Activated T-helper 2 cell treated with anti-CD3 and anti-CD28 coated beads, Interferon-gamma antibody, Interleukin-2, Interleukin-4, amounts not matched to agents 10 μg/mL and 5 μg/mL and 100 μg/mL, durations not matched to agents 14 hours and 24 hours and 36 hours (primary cell): ENCODE measurements at places on chromosomes 6 and 20.
A peak's percentile ranks its signal among the peaks of the same experiment; 100 is the strongest.

DNA sequence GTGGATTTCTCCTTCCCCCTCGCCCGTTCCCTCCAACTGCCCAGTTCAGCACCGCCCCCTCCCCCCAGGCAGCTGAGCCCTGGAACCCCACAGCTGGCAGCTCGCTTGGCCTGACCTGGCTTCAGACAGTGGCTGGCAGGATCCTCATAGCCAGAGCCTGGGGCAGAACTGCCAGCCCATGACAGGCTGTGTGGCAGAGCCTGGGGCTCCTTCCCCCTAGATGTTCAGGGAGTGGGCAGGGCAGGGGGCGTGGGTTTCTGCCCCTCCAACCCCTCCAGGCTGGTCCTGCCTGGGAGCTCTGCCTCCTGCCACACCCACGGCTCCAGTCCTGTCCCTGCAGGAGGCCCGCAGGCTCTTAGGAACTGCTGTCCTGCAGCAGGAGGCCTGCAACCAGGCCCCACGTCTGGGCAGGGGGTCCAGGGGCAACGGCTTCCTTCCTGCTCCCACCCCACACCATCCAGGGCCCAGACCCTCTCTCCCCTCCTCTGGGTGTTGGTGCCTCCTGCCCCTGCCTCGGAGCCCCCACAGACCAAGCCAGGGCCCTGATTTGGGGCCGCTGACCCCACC is 9.6 kb upstream of the KCNQ2 start:
- DNase-seq = no peak

- DNase-seq = no peak
These were observed 42.3 kb upstream of the PTPN1 start for GRCh38 chr20:50467718-50468356.

DNA sequence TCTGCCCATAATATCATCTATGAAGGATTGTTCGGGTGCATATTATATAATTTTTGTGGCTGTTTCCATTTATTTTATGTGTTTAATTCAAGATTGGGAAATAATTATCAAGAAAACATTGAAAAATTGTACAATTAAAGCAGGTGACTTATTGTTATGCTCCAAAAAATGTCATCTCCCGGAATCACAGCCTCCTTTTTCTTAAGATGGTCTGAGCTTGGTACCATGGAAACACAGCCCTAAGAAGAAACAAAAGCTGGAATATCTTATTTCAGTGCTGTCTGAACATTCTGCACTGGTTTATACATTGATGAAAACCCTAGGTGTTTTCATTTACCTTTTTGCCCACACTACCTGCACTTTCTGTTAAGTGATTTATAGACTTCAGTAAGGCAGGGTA is 367.2 kb downstream of the ARHGAP18 start:
- no peak for DNase-seq

DNA sequence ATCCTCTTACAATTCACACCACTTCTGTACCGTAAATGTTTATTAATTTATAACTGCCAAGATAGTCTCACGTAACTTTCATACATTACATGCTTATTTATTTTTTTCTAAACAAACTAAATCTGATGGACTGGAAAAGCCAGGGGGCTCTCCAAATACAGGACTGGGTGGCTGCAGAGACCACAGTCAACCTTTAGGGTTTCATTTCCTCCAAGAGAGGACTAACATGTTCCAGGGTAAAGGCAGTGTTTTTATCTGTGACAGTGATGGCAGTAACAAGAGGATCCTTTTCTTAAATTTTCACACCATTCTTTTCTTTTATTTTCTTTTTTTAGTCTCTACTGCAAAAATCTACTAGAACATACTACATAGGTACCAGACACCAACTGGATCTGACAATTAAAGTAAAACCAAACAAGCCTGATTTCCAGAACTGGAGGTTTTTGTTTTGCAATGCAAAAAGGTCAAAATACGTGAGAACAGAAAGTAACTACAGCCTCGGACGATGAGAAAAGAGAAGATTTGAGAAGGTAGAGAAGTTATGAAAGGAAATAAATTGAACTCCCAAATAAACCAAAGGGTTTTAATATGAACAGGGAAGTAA is 1.2 kb downstream of the LMBRD1 start:
- no peak for DNase-seq

GRCh38 chr20:38805958-38806854 is 709 bp downstream of the PPP1R16B start:
- DNase-seq = peak; percentile 37

- no peak for DNase-seq
These were observed 251.0 kb downstream of the KHDC1L start for GRCh38 chr6:72974276-72974675.

GRCh38 chr6:17938901-17939300 is 48.5 kb downstream of the KIF13A start:
- no peak for DNase-seq
